ENCODE measurements at places on chromosomes 3 and 15.

- DNase-seq, result no peak
These were observed 1.2 kb upstream of the ZBED2 start for GRCh38 chr3:111596328-111596727.

DNA sequence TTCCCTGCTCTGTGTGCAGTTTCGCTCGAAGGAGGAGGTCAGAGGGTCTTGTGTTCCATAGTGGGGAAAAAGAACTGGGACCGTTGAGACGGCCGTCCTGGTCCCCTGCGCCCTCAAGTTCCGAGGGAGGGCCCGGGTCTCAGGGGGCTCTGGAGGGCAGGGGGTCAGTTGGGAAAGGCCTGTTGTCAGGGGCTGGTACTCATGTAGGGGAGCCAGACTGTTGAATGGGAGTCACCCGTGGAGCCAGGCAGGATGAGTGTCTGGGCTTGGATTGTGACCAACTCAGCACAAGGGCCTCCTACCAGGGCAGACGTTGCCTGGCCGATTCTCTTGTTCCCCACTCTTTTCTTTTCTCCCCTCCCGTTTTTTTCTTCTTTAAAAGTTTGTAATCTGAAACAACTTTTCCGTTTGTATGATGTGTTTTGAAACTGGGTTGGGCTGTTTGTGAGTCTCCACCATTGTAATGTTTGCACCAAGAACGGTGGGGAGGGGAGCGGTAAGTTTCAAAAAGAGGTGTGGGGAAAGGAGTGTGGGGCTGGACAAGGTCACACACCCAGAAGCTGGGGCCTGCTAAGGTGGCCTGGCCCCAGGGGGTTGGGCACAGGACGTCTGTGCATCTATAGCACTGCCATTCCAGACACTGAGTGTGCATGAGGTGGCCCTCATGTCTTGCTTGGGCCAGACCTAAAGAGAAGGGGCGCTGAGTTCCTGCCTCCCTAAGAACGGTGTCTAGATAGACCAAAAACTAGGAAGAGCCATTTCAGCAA is 1.1 kb downstream of the CMTM7 start:
- no peak for DNase-seq

GRCh38 chr3:105832644-105833043 is 36.2 kb downstream of the CBLB start:
- DNase-seq, result no peak

GRCh38 chr15:82133251-82133650 is 87.4 kb upstream of the MEX3B start:
- no peak for DNase-seq

GRCh38 chr3:126718561-126719445 is 14.8 kb downstream of the CHCHD6 start:
- DNase-seq, result no peak

- DNase-seq, result no peak
These were observed 72.9 kb downstream of the IL12A start for GRCh38 chr3:160061525-160061924.

- peak; percentile 85 for DNase-seq
These were observed 4.0 kb downstream of the CCDC51 start for GRCh38 chr3:48435774-48436476.

DNA sequence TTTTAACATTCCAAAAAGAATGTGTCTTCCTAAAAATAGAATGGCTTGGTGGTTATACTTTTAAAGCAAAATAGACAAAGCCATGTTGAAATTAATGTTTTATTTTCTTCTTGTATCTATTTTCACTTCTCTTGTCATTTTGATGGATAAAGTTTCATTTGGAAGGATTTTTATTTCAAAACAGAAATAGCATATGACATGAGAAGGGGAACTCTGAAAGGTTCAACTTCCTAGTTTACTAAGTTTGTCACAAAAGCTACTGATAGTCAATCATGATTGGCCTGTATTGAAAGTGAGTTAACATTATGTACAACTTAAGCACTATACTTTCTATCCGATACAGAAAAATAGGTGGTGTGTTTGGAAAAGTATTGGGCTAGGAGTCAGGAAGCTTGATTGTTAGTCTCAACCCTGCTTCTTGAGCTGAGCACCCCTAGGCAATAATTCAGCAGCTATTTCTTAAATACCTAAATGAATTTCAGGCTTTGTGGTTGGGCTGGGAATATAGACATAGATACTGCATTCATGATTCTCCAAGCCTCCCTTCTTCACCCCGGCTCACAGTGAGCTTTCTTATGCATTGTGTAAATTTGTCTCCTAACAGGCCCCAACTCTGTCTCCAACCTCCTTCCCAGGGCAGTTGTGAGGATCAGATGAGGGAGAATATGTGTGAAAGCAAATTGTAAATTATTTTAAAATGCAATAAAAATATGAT is 46.9 kb upstream of the CSPG4 start:
- DNase-seq, result no peak

DNA sequence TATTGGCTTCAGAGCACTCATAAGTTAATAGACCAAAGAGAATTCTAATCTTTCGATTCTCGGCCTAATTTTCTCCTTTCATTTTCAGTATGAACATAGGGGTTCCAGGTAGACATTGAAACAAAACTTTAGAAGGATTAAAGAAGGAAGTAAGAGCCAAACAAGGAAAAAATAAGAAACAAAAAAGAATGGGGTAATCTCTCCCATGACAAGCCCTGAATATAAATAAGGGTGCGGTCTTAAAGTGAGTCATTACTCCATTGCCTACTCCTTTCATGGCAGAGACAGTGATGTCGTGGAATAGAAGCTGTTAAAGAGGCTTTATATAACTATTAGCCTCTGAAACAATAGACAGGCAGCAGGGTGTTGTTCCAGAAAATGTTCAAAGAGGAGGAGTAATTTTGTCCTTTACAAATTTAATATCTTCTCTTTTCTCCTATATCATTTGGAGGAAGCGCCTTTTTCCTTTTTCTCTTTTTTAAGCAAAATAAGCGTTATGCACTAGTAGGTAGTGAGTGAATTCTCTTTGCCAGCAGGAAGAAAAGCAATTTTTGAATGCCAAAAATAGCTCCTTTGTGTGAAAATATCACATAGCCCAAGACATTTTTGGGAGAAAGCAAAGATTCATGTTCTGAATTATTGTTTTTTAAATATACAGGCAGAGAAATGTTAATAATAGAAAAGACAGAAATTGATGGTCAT is 607.9 kb upstream of the KCNMB2 start:
- DNase-seq, result no peak

GRCh38 chr15:73699249-73700040 is 15.3 kb downstream of the CD276 start:
- DNase-seq, result no peak

DNA sequence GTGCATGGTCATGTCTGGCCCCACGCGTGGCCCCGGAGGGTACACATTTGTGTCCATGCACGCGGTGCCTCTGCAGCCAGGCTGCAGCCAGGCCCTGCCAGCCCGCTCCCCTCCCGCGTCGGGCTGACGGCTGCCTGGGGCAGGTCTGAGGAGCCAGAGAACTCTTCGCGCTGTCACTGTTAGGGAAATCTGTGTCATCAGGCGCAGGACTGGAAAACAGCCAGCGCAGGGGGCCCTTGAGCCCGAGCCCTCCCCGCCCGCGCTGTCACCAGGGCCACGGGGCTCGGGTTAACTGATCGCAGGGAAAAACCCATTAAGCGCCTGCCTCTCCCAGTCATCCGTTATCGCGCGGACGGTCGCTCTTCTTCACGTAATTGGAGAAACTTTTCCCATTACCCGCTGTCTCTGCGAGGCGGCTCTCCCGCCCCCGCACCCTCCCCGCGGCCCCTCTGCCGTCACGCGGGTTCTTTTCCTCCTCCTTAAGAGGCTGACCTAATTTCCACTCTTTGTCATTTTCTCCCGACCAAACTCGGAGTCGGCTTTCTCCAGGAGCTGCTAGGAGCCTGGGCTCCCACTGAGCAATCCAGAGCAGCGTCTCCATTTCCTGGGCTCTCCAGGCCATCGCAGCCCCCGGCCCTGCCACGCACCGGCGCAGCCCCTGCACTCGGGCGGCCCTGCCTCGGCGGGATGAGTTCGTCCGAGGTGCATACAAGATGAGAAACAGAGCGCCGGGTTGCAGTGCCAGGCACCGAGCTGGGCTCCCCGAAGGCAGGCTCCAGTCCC is 57.5 kb upstream of the PRR23E start:
- DNase-seq, result no peak

DNA sequence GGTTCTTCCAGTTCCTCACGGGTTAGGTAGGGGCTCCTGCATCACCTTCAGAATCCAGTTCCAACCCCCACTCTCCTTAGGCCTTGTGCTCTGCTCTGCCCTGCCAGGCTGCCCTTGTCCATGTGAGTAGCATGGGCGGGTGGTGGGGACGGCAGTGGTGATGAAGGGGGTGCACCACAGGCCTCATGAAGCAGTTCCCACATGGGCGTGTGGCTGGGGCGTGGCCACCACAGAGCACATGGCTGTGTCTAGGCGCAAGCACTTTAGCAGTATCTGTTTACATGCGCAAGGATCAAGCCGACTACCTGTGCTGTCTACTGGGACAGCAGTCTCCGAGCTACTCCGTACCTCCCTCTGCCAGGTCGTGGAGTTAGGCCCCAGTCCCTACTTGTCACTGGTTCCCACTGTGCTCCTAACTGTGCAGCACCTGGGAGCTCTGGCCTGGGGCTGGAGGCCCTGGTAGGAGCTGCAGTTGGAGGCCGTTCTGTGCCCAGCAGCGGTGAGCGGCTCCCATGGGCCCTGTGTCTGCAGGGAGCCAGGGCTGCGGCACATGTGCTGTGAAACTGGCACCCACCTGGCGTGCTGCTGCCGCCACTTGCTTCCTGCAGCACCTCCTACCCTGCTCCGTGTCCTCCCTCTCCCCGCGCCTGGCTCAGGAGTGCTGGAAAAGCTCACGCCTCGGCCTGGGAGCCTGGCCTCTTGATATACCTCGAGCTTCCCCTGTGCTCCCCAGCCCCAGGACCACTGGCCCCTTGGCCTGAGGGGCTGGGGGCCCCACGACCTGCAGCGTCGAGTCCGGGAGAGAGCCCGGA is 53.5 kb downstream of the PLXNA1 start:
- DNase-seq, result no peak

DNA sequence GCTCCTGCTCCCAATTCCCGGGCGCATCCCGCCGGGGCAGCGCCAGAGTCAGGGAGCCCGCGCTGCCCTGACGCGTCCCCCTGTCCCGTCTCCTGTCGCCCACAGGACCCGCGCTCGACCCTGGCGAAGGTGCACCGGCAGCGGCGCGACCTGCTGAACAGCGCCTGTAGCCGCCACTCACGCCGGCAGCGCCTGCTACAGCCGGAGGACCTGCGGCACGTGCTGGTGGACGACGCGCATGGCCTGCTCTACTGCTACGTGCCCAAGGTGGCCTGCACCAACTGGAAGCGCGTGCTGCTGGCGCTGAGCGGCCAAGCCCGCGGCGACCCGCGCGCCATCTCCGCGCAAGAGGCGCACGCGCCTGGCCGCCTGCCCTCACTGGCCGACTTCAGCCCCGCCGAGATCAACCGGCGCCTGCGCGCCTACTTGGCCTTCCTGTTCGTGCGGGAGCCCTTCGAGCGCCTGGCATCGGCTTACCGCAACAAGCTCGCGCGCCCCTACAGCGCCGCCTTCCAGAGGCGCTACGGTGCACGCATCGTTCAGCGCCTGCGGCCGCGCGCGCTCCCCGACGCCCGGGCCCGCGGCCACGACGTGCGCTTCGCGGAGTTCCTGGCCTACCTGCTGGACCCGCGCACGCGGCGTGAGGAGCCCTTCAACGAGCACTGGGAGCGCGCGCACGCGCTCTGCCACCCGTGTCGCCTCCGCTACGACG is 16.9 kb downstream of the C3orf22 start:
- no peak for DNase-seq

GRCh38 chr3:104920512-104920911 is 446.2 kb upstream of the ALCAM start:
- DNase-seq, result no peak

DNA sequence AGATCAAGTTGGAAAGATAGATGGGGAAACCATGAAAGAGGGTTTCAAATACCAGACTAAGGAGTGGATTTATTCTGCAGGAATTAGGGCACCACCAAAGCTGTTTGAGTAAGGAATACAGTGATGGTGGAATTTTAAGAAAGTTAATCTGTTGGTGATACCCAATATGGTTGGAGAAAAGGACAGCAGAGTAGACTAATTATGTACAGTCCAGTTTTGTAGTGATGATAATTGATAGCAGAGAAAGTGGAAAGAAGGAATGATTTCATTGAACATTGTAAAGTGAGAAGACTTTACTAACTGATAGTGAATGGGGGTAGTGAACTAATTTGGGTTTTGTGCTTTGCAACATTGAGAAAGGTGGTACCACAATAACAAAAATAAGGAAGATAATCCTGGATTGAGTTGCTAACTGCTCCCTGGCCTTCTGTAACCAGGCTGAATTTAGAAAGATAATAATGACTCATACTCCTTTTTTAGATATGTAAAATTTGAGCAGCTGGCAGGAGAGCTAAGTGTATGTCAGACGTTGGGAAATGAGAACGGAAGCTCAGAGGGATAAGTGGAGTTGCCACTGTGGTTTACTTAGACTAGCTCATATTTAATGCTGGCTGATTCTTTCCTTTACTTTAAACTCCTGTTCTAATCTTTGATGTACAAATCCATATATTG is 16.9 kb downstream of the TCAIM start:
- DNase-seq, result no peak

DNA sequence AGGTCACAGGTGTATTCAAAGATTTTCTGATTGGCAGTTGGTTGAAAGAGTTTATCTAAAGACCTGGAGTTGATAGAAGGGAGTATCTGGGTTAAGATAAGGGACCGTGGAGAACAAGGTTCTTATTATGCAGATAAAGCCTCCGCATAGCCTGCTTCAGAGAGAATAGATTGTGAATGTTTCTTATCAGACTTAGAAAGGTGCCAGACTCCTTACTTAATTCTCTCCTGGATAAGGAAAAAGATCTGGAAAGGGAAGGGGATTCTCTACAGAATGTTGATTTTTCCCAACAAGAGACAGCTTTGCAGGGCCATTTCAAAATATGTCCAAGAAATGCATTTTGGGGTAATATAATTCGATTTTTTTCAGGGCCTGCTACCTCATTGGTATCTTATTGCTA is 341.3 kb upstream of the RARB start:
- no peak for DNase-seq
